ENCODE measurements at places on chromosomes 12 and 14.

DNA sequence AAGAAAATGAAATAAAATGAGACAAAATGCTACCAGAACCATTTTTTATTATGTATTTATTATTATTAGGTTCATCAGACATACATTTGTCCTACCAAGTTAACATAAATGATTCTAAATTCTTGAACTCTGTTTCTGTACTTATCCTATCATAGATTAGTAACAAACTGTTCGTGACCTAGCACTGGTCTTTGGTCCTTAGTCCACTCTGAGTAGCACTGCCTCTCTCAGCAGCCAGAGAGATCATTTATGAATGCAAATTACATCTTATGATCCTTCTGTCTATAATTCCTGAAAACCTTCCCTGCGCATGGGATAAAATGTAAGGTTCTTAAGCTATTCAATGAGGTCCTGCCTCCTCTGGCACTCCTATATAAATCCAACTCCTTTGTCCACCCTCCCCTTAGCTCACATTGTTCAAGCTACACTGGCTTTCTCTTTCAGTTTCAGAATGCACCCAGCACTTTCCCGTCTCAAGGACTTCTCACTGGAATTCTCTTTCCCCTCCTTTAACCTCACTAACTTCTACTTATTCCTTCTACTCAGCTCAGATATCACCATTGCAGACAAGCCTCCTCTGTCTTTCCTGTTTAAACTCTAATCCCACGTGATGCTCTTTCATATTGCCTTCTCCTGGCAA lies 17.1 kb downstream of the PDZRN4 start:
- no peak for DNase-seq

DNA sequence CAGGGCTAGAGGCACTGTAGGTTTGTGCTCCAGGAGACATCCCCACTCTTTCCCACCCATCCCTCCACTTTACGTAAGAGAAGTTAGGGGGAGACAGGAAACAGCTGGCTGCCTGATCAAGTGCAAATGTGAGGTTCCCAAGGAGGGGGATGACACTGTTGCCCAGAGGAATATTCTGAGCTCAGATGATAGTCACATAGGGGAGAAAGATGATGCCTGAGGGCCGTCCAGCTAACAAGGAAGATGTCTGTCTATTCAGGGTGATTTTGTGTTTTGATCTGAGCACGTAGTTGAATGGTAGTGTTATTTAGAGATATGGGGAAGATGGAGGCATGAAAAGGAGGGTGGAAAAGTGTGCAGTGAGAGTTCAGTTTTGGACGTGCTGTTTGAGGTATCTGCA lies 13.9 kb upstream of the GPRC5D start:
- DNase-seq = no peak

DNA sequence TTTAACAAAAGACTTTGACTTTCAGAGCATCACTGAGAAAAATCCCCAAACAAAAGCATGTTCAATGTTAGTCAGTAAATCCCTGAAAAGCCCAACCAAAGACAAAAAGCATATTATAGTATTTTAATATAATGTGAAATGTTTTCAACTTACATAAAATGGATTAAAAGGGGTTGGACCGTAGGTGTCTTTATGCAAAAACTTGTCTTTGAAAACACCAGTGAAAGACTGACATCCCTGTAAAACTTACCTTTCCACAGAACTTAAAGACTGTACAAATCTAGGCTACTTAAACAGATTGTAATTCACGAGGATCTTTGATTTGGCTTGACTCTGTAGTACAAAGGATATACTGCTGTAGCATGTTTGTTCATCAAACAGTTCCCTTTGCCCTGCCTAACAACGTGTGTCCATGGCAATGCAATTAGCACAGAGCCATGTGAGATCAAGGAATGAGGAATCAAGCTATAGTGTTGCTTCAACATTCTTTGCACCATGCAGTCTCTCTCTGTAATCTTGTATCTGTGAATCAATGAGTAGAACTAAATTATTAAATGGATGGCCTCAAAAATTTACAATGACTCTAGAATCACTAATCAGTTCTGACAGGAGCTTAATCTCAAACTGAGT lies 138.5 kb upstream of the SYT1 start:
- DNase-seq = peak; percentile 20

- DNase-seq = no peak
These were observed 5.7 kb downstream of the RAB35 start for GRCh38 chr12:120110550-120111501.

DNA sequence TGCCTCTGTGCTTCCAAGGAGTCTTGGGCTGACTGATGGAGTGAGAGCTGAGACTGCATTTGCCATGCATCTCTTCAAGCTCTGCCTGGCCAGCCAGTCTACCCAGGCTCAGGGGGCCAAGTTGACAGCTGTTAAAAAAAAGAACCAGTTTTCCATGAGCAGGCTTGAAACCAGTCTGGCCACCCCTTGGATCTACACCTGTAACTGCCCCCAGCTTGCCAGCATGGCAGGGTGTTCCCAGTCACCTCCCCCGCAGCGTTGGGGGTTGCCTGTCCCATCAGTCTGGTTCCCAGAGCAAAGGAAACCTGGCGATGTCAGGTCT lies 202.7 kb downstream of the ZFP36L1 start:
- DNase-seq = no peak

GRCh38 chr14:93369713-93370266 lies 22.8 kb downstream of the COX8C start:
- no peak for DNase-seq

- no peak for DNase-seq
These were observed 38.2 kb upstream of the CRADD start for GRCh38 chr12:93638954-93639353.

DNA sequence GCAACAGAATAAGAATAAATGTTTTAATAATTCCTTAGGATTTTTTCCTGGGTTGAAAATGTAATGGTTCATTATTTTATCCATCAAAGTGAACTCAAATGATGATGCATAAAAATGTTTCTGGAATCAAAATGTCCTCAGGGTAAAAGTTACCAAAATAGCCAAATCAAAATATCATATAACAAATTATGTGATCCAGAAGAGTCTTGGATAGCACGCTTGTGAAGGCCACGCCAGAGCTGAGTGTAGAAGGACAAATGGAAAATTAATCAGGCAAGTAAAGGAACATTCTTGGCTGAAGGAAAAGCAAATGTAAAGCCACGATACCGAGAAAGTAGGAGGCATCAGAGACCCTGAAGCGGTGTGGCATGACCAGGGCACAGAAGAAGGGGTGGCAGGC lies 169.2 kb downstream of the CAPZA3 start:
- no peak for DNase-seq
